ENCODE measurements at places on chromosomes 6 and 20. TPM values are rescaled to one million over a fixed set of nuclear protein-coding genes. Genes with fewer than 3 reads are reported as not detected.
A peak's percentile ranks its signal among the peaks of the same experiment; 100 is the strongest.

GRCh38 chr20:49386848-49387580 is 95.5 kb downstream of the KCNB1 start:
- H3K4me3 ChIP-seq = no peak overlapping the region
- H3K36me3 ChIP-seq = no peaks in the 10 kb centered on the region
- H3K4me1 ChIP-seq = no peaks in the 10 kb centered on the region
- H3K27ac ChIP-seq = no peak overlapping the region
- no peak for DNase-seq
- no peaks in the 10 kb centered on the region for H3K27me3 ChIP-seq

DNA sequence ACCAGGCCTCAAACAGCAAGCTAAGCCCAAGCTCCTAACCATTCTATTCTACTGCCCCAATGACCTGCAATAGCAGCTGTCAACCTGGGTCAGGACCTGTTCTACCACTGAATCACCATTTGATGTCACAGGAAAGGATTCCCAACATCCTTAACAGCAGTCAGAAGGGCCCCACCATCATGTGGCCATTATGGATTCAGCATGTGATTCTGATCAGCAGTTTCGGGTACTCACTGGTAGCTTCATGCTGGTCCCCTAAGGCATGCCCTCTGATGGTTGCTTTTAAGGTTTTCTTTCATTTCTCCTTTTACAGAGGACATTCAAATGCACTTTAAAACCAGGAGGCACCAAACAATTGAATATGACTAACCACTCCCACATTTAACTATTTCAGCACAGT is 37.3 kb upstream of the MAP7 start:
- H3K27me3 ChIP-seq = no peaks in the 10 kb centered on the region
- no peak for DNase-seq
- H3K36me3 ChIP-seq = peaks cover 13% of the 10 kb centered on the region
- H3K27ac ChIP-seq = no peak overlapping the region
- H3K4me3 ChIP-seq = no peak overlapping the region
- no peaks in the 10 kb centered on the region for H3K4me1 ChIP-seq

GRCh38 chr20:54746796-54747195 is 271.4 kb downstream of the DOK5 start:
- DNase-seq = no peak
- no peaks in the 10 kb centered on the region for H3K4me1 ChIP-seq
- H3K27ac ChIP-seq = no peak overlapping the region
- H3K36me3 ChIP-seq = no peaks in the 10 kb centered on the region
- H3K27me3 ChIP-seq = no peaks in the 10 kb centered on the region

- DNase-seq = no peak
- H3K36me3 ChIP-seq = no peaks in the 10 kb centered on the region
- no peaks in the 10 kb centered on the region for H3K27me3 ChIP-seq
- no peak overlapping the region for H3K4me3 ChIP-seq
- peaks cover 69% of the 10 kb centered on the region for H3K4me1 ChIP-seq
Measured at GRCh38 chr6:15332446-15332845, 86.6 kb downstream of the JARID2 start.

DNA sequence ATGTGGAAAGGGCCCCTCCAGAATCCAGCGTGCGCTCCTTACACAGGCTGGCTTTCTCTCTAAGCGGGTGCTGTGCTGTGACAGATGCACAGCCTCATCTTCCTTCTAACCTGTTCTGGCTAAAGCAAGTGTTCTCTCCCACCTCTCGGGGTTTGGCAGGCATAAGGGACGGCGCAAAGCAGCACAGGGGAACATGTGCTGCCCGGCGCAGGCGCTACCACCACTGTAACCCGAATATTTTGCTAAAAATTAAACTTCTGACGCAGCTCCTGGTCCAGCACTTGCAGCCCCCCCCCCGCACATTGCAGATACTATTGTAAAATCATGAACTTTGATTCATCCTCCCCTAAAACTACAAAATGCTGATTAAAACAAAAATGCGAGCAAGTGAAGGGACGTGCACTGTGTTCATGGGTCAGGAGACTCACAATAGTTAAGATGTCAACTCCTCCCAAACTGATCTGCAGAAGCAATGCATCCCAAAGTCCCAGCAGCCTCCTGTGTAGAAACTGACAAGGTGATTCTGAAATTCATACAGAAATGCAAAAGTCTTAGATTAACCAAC is 43.0 kb downstream of the TAF4 start:
- H3K27ac ChIP-seq = no peak overlapping the region
- DNase-seq = no peak
- H3K36me3 ChIP-seq = no peaks in the 10 kb centered on the region
- no peaks in the 10 kb centered on the region for H3K27me3 ChIP-seq

DNA sequence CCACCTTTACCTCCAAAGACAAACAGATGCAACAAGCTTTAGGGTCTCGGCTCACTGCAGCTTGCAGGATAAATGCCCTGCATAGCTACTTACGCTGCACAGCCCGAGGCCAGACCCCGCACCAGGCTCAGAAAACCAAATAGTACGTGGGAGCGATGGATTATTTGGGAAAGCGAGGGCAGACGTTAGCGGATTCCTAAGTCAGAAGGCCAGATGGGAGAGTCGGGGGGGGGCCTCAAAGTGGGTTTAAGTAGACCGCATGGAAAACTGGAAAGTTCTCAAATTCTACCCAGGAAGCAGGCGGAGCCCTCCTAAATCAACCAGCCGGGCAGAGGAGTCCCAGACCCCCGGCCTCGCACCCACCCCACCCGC is 382 bp downstream of the SFT2D1 start:
- no peaks in the 10 kb centered on the region for H3K36me3 ChIP-seq
- DNase-seq = no peak
- peak overlapping the region; percentile 96 for H3K4me3 ChIP-seq

DNA sequence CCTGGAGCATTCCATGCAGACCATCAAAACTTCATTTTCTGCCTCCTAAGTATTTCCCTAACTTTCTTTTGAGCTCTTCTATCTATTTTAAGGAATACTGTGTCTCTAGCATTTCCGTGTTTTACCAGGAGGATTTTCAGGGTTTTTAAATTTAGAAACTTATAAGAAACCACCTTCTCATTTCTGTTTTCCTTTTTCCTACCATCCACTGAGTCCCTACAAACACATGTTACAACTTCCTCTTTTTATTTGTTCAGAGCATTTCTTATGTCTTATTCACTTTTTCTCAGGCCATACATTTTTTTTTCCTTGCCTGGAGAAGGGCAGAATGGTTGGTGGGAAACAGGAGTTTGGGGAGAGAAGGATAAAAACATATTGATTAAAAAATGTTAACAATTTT is 130.0 kb upstream of the BMP5 start:
- no peaks in the 10 kb centered on the region for H3K4me1 ChIP-seq
- no peak overlapping the region for H3K4me3 ChIP-seq
- no peak for DNase-seq
- H3K36me3 ChIP-seq = no peaks in the 10 kb centered on the region
- H3K27me3 ChIP-seq = no peaks in the 10 kb centered on the region

DNA sequence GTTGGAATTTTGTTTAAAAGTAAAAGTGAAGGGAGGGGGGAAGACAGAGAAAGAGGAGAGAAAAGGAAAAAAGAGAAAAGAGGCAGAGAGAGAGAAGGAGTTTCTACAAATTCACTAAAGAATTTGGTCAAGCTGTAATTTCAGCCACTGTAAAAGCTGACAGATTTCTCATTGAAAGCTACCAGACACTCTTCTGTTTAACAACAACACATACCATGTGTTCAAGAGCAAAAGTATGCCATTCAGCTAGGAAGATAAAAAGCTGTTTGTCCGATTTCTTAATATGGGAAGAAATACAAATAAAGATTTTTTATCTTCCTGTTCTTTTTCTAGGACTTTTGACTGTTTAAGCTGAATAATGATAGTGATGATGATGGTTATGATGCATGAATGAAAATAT is 204.8 kb upstream of the RSPO3 start:
- DNase-seq = no peak
- H3K36me3 ChIP-seq = no peaks in the 10 kb centered on the region
- no peak overlapping the region for H3K27ac ChIP-seq

DNA sequence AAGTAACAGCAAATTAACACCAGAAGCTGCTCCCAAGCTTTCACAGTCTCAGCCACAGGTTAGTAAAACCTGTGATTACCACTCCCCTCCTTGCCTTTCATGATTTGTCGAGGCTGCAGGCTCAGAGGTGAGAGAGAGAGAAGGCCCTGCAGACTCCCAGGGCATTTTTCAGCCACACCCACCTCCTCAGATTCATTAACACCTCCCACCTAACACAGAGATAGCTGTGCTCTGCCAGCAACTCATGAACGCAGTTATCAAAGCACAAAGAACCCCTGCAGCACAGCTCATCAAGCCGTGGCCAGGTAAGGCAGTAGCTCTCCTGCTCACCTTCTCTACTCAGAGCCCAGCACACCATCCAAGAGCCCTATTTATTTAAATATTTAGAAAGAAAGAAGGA is 27.1 kb downstream of the F13A1 start:
- H3K4me1 ChIP-seq = no peaks in the 10 kb centered on the region
- no peaks in the 10 kb centered on the region for H3K36me3 ChIP-seq
- H3K27me3 ChIP-seq = no peaks in the 10 kb centered on the region

- no peaks in the 10 kb centered on the region for H3K27me3 ChIP-seq
- no peak overlapping the region for H3K4me3 ChIP-seq
- H3K36me3 ChIP-seq = no peaks in the 10 kb centered on the region
- no peaks in the 10 kb centered on the region for H3K4me1 ChIP-seq
- H3K27ac ChIP-seq = no peak overlapping the region
Measured at GRCh38 chr20:9040863-9041524, 27.9 kb upstream of the PLCB4 start.

GRCh38 chr6:157029980-157030690 is 253.0 kb downstream of the ARID1B start:
- H3K4me1 ChIP-seq = peaks cover 7% of the 10 kb centered on the region
- 0 out of 2 replicates have a peak, but pooled peaks cover 5% of the 10 kb centered on the region for H3K36me3 ChIP-seq
- H3K4me3 ChIP-seq = no peak overlapping the region
- no peak overlapping the region for H3K27ac ChIP-seq

DNA sequence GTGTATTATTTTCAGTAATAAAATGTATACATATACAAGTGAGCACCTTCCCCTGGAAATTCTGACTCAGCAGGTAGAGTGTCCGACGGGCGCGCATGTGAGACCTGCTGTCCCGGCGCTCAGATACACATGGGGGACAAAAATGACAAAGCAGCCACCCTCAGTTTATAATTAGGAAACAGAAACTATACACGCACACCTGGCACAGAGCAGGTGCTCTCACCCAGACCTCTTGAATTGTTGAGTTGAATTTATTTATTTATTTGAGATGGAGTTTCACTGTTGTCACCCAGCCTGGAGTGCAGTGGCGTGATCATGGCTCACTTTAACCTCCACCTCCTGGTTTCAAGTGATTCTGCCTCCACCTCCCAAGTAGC is 180.4 kb downstream of the ZDHHC14 start:
- peak overlapping the region; percentile 66 for H3K27ac ChIP-seq
- H3K4me3 ChIP-seq = no peak overlapping the region
- H3K36me3 ChIP-seq = no peaks in the 10 kb centered on the region
- no peaks in the 10 kb centered on the region for H3K27me3 ChIP-seq
- peak; percentile 73 for DNase-seq
- peaks cover 74% of the 10 kb centered on the region for H3K4me1 ChIP-seq

- no peak overlapping the region for H3K27ac ChIP-seq
- no peak overlapping the region for H3K4me3 ChIP-seq
- no peaks in the 10 kb centered on the region for H3K27me3 ChIP-seq
- DNase-seq = no peak
- peaks cover 7% of the 10 kb centered on the region for H3K4me1 ChIP-seq
Measured at GRCh38 chr6:125953502-125953875, 3.1 kb upstream of the HINT3 start.

GRCh38 chr6:72968704-72969103 is 256.6 kb downstream of the KHDC1L start:
- no peaks in the 10 kb centered on the region for H3K36me3 ChIP-seq
- H3K4me1 ChIP-seq = no peaks in the 10 kb centered on the region
- no peak overlapping the region for H3K27ac ChIP-seq

DNA sequence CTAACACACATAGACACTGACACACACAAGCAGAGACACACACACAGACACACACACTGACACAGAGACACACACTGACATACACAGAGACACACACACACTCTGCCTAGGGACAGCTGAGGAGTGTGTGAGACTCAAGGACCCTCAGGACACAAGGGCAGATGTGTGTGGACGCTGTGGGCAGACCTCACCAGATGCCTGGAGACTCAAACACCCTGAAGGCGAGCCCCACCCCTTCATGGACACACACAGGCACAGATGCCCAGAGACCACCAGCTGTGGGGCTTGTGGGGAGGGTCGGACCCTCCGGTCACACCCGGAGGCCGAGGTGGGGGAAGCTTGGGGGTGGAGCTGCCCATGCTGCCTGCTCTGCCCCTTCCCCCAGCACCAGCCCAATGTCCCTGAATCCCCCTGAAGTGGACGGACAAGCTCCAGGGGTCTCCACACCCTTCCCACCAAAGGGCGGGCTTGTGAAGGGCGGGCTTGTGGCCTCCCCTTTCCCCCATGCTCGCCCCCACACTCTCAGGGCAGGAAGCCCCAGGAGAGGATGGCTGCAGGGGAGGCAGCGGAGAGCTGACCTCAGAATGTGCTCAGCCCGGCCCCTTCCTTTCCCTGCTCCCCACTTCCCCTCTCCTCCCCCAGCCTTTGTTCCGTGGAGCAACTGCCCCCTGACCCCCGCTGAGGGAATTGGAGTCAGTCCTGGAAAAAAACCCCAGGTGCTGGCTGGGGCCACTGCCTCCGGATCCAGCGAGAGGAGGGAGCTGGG is 13.9 kb upstream of the ABHD16B start:
- H3K27me3 ChIP-seq = no peaks in the 10 kb centered on the region
- no peaks in the 10 kb centered on the region for H3K36me3 ChIP-seq
- no peak for DNase-seq
- peaks cover 36% of the 10 kb centered on the region for H3K4me1 ChIP-seq

GRCh38 chr20:52738081-52738480 is 234.1 kb upstream of the TSHZ2 start:
- H3K4me1 ChIP-seq = no peaks in the 10 kb centered on the region
- no peaks in the 10 kb centered on the region for H3K27me3 ChIP-seq
- H3K36me3 ChIP-seq = no peaks in the 10 kb centered on the region
- no peak overlapping the region for H3K4me3 ChIP-seq

DNA sequence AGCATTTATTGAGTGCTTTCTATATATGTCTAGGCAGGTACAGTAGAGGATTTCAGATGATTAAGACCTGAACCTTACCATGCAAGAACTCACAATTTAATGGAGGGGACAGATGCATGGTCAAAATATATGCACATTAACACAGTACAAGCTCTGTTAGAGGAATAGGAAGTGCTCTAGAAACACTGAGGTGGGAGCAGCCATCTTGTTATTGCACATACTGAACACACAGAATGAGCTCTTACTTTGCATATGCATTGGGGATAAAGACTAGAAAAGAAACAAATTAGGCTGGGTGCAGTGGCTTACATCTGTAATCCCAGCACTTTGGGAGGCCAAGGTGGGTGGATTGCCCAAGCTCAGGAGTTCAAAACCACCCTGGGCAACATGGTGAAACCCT is 438.3 kb downstream of the UTRN start:
- no peak overlapping the region for H3K27ac ChIP-seq
- no peaks in the 10 kb centered on the region for H3K36me3 ChIP-seq
- DNase-seq = no peak
- no peak overlapping the region for H3K4me3 ChIP-seq
- H3K4me1 ChIP-seq = peaks cover 7% of the 10 kb centered on the region
- H3K27me3 ChIP-seq = no peaks in the 10 kb centered on the region

The SIGLEC1 gene
- total RNA-seq = 0.05 TPM

The MYB gene
- total RNA-seq = 21.3 TPM

The EYA4 gene
- total RNA-seq = not detected

The MTFR2 gene
- total RNA-seq = 13.6 TPM

The HLA-DMB gene
- 106 TPM for total RNA-seq

The LKAAEAR1 gene
- total RNA-seq = not detected

The IL20RA gene
- 0.08 TPM for total RNA-seq

The SRMS gene
- total RNA-seq = not detected

The FAM217A gene
- not detected for total RNA-seq

The CPNE5 gene
- total RNA-seq = 39.1 TPM

The TFAP2A gene
- 0.21 TPM for total RNA-seq
